Cardiac muscle cell (in vitro differentiated cells and primary cell): ENCODE measurements at places on chromosomes 3 and 15.
A peak's percentile ranks its signal among the peaks of the same experiment; 100 is the strongest.

GRCh38 chr15:33150971-33151370 lies 43.5 kb downstream of the FMN1 start:
- DNase-seq, result no peak

GRCh38 chr3:188036375-188037194 lies 117.4 kb upstream of the LPP start:
- DNase-seq, result no peak

DNA sequence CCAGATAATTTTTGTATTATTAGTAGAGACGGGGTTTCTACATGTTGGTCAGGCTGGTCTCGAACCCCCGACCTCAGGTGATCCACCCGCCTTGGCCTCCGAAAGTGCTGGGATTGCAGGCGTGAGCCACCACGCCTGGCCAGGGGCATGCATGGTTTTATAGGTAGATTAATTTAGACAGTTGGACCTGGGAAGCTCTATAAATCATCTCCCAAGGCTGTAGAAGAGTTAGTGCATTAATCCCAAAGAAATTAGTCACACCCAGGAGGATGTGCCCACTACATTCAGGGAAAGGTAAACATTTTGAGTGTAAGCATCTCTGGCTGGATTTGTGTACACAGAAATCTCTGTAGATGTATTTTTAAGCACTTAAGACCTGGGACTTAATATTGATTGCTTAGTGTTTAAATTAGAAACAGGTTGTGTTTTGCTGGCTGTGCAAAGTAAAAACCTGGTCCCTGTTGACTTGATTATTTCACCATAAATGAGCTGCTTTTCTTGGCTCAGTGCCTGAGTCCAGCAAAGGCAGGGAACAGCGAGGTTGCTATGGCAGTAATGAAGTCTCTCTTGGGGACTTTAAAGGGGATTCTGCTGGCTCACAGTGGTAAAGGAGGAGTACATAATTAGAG lies 19.2 kb downstream of the EXOSC7 start:
- peak; percentile 77 for DNase-seq

DNA sequence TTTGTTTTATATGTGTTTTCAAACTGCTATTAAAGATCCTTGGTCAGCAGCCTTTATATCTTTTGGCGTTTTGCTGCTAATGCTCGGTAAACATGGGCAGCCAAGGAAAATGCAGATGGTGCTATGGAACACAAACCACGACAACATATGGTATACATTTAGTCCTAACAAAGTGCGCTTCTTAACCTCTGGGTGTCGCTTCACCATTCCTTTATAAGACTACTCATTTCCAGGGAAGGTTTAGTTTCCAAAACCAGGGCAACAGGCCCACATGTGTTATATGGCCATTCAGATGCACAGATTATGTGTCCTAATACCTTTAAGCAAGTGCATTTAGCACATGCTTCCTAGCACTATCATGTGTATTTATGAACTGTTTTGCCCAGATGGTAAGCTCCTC lies 14.7 kb downstream of the SHOX2 start:
- no peak for DNase-seq

DNA sequence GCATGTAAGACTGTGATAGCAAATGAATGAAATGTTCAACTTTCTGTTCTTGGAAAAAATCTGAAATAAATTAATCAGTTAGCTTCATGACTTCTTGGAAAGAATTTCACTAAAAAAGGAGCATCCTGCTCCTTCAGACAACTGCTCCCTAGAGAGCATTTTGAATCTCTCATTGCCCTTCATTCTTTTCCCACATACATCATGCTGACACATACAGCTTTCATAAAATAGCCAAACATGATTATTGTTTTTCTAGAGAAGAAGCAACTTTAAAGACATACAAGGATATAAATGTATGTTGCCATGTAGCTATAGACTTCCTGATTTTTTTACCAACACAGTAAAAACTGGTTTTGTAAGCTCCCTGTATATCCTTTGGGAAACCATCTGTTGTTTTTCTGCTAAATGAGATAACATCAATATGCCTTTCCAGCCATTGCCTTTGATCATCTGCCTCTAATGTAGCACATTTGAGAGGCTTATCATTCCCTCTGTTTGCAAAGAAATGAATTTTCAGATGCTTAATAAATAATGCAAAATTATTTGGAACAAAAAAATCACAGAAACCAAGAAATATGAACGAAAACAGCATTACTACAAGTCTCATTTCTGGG lies 248.2 kb upstream of the GPR149 start:
- DNase-seq, result no peak

DNA sequence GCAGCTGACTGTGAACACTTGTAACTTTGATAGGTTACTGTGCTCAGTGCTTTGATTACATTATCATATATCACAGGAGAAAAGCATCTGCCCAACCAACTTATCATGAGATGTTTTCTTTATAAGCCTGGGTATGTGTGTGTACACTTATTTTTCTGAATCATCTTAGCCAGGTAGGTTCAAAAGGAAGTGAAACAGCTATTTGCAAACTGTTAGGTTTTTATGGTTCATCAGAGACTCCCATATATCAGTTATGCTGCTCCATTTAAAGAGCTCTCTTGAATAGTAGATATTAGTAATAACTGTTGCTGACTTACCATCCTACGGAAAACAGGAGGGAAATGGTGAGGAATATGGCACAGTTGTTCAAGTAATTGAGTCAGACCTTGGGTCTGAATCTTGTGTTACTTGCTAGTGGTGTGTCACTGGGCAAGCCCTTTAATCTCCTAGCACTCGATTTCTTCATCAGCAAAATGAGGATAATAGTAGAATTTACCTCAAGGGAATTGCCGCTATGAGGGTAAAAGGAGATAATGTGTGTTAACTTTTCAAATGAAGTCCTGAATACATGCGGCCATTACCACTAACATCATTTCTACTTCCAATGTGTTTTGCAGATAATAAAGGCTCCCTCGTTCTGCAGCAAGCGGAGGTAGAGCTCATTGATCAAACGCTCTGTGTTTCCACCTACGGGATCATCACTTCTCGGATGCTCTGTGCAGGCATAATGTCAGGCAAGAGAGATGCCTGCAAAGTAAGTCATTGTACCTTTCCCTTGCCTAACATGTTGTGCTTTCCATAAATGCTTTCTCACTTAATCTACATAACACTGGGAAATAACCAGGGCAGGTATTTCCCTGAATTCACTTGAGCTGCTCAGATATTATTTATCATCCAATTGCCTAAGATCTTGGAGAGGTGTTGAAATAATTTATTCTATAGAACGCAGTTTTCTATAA lies 7.8 kb upstream of the C3orf52 start:
- DNase-seq, result no peak

DNA sequence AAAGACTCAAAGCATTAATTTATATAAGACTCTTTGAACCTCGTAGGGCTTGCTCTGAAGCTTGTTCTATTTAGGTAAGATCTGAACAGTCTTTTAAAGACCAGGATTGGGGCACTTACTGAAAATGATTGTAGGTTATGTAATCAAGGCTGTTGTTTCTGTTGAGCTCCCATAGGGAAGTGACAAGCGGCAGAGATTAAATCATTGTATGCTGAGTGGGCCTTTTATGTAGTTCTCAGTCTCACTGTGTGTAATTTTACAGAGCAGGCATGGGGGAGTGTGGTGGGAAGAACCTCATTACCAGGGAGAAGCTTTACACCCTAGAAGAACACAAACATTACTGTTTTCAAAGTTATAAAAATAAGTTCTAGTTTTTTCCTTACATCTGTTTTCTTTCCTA lies 160.0 kb upstream of the SNTN start:
- no peak for DNase-seq

- no peak for DNase-seq
These were observed 43.4 kb downstream of the TLE3 start for GRCh38 chr15:70054366-70054765.

DNA sequence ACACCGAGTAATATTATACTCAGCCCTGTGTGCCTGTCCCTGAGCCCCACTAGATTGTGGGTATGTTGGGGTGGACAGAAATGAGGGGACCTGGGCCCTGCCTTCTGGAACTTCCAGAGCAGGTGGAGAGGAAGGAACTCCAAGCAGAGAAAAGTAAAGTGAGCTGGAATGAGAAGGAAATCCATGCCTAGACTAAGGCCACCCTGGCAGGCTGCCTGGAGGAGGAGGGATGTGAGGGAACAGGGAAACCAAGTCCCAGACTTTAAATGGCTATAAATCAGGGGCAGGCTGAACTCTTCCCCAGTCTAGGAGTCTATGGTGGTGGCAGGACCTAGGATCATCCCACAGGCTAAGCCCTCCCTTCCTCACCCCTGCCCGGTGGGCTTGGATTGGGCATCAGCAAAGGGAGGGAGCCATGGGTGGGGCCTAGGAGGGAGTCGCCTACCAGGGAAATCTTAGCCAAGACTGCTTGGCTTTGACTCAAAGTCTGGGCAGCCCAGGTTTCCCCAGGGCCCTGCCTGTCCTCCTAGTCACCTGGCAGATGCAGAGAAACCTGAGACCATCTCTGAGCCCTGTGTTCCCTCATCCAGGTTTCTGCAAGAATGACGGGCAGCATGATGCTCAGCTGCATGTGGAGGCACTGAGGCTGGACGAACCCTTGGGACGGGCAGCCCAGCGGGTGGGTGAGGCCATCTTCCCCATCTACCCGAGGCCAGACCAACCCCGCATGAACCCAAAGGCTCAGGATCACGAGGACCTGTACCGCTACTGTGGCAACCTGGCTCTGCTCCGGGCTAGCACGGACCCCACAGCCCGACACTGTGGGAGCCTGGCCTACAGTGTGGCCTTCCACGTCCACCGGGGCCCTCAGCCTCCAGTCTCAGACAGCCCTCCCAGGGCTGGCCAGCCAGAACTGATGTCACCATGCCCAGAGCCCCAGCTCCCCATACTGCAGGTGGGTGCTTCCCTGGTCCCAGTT lies 15.6 kb upstream of the STRA6 start:
- no peak for DNase-seq

- DNase-seq, result no peak
These were observed 964 bp upstream of the TASOR start for GRCh38 chr3:56684029-56684428.

- DNase-seq, result no peak
These were observed 477.4 kb downstream of the NAALADL2 start for GRCh38 chr3:175336406-175337133.

DNA sequence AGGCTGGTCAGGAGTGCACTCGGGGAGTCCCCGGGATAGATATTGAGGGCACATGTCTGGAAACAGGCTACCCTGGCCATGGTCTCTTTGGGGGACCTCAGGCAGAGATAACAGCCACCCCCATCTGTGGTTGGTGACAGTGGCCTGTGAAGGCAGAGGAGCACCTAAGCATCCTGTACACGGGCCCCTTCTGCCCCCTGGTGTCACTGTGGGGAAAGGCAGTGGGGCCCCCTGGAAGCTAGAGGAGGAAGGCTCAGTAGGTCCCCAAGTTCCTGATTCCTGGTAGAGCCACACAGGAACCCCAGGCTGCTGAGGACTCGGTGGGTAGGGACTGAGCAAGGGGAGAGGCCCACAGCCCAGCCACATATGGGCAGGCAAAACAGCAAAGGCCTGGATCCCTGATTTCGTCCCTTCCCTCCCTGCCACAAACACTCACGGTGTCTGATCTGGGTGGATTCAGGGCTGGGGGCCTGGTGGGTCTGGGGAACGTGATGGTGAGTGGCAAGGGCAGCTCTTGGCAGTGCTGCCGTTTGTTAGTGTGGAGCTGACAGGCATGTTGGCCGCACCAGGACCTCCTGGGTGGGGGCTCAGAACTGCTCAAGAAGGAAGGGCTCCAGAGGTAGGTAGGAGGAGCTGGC lies 14.1 kb upstream of the CXCR6 start:
- peak; percentile 33 for DNase-seq

DNA sequence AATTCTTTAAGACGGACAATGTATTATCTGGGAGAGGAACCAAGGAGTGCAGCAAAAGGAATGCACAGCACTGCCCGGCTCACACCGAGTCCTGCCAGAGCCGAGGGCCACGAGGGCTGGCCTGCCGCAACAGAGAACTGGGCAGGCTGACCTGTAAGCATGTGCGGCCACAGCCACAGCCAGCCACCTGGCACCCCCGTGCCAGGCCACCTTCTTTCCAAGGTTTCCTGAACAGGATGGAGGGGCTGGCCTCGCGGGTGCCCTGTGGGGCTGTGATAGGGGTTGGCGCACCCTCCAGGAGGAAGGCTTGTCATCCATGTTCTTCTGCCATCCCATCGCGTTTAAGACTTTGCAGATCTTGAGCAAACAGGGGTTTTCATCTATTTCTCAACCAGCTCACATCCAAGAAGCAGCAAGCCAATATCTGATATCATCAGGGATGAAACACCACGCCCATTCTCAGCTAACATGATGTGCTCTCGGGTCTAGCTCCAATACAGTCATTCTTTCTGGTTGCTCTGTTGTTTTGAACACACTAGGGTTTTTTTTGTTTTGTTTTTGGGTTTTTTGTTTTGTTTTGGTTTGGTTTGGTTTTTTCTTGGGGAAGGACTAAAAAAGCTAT lies 10.2 kb downstream of the CA12 start:
- DNase-seq, result peak; percentile 66

DNA sequence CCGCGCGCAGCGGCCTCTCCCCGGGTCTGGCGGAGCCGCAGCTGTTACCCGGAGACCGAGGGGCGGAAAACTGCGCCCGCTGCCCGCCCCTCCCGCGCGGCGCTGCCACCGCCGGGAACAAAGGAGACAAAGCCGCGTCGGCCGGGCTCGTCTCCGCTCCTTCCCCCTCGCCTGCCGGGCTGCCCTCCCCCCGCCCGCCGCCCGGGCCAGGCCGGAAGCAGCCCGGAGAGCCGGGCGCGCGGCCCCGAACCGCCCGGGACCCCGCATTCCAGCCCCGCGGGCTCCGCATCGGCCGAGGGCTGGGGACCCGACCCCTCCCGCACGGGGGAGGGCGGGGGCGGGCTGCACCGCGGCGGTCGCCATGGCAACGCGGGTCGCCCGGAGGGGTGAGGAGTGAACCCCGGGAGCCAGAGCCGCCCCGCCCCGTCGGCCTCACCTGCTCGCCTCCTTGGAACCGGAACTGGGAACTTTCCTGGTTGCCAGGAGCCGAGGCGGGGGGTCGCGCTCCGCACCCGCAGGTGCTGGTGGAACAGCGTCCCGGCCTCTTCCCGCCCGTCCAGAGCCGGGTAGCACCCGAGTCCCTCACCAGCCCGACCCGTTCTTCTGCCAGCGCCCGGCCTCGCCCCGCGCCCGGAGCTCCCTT lies 448 bp downstream of the PLXNB1 start:
- peak; percentile 60 for DNase-seq

DNA sequence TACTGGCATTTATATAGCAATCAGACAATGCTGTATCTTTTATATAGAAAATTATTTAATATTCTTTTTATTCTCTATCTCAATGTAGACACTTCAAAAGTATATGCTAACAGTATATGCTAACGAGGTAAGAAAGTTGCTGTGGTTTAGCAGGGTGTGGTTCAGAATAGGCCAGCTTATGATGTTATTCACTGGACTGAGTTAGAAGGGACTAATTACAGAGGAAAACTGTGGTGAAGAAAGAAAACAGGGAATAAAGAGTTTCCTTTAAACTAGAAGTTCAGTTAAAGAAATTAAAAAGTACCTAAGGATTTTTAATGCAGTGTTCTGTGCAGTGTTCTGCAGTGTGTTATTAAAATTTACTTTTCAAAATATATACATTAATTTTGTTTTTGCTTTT lies 59.4 kb downstream of the MYO9A start:
- no peak for DNase-seq

DNA sequence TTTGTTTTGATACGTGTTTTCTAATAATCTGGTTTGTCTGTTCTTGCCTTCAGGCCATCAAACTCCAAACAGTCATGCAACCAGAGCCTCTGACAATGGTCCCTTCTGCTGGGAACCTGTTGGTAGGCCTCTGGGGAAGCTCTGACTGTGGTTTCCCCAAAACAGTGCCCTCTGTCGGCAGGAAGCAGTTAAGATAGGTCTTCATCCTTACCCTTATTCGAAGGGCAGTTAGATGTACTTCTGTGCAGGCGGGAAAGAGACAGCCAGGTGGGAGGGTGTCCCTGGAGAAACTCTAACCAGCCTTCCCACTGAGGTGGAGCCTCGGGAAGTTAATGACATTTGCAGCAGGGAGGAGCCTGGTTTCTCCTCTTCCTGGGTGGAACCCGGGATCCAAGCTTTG lies 81.6 kb upstream of the CHMP2B start:
- peak; percentile 12 for DNase-seq
